Fibroblast of skin of right biceps (primary cell): ENCODE measurements at places on chromosomes 5 and 9.

DNA sequence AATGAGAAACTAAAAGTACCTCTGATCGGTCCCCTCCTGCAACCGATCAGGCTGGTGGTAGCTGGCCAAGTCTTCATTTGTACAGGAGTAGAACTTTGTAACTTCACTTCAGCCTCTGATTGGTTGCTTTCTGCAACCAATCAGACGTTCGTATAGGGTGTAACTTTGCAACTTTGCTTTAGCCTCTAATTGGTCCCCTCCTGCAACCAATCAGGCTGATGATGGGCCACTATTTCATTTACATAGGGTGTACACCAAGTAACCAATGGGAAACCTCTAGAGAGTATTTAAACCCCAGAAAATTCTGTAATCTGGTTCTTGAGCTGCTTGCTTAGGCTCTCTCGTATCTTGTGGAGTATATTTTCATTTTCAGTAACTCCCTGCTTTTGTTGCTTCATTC lies 445.5 kb downstream of the MED10 start:
- DNase-seq, result no peak

GRCh38 chr9:7304627-7304995 lies 495.0 kb downstream of the DMAC1 start:
- DNase-seq, result no peak

- DNase-seq, result no peak
These were observed 12.8 kb downstream of the AMBP start for GRCh38 chr9:114065304-114065703.

- no peak for DNase-seq
These were observed 955 bp downstream of the CDH6 start for GRCh38 chr5:31194468-31194813.

GRCh38 chr5:181036816-181037364 lies 3.2 kb upstream of the BTNL9 start:
- no peak for DNase-seq

DNA sequence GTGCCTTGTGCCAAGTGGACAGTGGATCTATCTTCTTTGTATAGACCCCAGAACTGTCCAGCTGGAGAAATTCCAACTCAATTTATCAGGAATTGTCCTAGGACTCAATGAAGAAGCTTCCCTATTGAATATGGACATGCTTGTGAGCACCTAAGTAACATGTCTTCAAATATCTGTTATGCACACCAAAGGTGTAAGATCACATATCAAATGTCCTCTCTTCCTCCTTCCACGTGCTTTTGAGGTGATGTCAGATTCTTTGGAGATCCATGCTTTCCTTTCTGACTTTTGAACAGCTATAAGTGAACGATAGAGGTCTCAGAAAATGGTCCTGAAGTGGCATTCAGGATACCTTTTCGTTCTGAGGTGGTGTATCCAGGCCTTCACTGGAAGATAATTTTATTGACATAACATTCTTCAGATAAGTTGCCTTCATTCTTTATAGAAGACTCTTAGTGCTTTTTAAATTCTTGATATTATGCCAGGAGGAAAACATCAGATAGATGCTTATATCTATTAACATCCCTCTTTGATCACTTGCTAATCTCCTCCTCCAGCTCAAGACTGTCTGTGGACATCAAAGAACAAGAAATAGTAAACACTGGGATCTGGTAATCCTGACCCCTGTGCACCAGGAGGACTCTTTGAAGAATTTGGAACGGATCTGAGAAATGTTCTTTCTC lies 246.4 kb downstream of the SMARCA2 start:
- no peak for DNase-seq

- DNase-seq, result no peak
These were observed 158.6 kb downstream of the FAM114A2 start for GRCh38 chr5:153880106-153880505.
